ENCODE measurements at places on chromosomes 13 and 19.
A peak's percentile ranks its signal among the peaks of the same experiment; 100 is the strongest.

DNA sequence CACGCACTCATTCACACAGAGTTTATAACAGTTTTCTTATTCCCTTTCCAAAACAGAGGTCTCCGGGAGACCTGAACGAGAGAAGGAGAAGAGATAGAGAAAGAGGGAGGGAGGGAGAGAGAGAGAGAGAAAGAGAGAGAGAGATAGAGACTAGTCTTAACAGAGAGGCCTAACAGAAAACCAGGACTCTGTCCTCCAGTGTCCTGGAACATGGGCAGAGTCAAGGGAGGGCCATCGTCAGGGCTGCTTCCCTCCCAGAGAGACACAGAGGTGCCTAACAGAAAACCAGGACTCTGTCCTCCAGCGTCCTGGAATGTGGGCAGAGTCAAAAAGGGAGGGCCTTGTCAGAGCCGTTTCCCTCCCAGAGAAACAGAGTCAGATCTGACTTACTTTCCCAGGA, 78.7 kb downstream of the WTIP start:
- no peak for DNase-seq

DNA sequence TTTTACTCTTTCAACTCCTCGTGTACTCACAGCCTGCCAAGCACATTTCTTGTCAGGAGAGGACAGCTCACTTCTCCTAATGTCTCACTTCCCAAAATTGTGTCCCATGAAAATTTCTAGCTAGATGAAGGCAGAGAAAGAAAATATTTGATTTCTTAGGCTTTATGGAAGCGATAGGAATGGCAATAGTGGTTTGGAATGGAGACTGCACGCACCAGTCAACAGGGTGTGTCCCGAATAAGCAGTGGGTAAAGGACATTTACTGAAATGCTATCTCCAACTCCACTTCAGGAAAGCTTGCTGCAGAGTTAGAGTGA, 321 bp upstream of the ZNF222 start:
- no peak for DNase-seq

DNA sequence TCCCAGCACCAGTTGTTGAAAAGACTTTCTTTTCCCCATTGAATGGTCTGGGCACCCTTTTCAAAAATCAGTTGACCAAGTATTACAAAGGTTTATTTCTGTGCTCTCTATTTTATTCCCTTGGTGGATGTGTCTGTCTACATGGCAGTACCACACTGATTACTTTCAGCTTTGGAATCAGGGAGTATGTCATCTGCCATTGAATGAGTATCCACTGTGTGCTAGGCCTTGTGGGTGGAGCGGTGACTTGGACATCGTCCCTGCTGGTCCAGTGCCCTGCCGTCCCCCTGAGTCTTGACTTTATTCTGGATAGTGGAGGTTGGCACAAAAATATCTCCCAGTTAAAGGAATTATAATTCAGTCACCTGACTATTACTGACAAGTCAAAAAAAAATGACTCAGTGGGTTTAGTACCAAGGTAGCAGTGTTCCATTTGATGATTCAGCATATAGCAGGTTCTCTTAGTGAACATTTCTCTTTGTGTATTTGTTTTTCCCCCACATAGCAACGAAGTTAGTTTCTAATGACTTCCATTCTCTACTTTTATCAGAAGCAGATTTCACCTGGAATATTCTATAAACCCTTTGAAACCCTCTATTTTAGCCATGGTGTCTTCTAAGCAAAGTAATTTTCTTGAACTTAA, 3.9 kb downstream of the UPF3A start:
- DNase-seq, result no peak

- DNase-seq, result no peak
Measured at GRCh38 chr19:31517224-31518180, 168.3 kb upstream of the TSHZ3 start.

DNA sequence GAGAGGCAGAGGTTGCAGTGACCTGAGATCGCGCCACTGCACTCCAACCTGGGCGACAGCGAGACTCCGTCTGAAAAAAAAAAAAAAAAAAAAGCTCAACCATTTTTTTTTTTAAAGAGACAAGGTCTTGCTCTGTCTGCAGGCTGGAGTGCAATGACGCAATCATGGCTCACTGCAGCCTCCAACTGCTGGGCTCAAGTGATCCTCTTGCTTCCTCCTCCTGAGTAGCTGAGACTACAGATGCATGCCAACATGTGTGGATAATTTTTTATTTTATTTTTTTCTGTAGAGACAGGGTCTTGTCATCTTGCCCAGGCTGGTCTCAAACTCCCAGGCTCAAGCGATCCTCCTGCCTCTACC, 10.3 kb downstream of the EHD2 start:
- no peak for DNase-seq

GRCh38 chr19:50556282-50557008, 11.8 kb downstream of the LRRC4B start:
- DNase-seq, result peak; percentile 30

- DNase-seq, result no peak
Measured at GRCh38 chr19:44723299-44723951, 24.5 kb downstream of the CEACAM16 start.

- no peak for DNase-seq
Measured at GRCh38 chr19:787536-787935, 9.7 kb upstream of the PTBP1 start.

DNA sequence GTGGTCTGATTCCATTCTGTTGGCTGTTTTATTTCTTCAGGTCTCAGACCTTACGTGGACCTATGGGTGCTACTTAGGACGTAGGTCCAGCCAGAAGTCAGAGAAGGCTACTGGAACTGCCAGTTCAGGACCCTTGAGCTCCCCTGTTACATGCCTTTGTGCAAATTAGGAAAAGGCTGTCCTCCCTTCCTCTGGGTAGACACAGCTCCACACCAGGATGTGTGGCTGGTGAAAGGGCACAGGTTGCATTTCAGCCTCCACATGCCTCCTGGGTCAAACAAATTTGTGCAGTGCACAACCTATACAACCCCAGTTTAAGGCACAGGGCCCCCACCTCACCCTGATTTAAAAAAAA, 43.9 kb upstream of the MAP3K10 start:
- no peak for DNase-seq

DNA sequence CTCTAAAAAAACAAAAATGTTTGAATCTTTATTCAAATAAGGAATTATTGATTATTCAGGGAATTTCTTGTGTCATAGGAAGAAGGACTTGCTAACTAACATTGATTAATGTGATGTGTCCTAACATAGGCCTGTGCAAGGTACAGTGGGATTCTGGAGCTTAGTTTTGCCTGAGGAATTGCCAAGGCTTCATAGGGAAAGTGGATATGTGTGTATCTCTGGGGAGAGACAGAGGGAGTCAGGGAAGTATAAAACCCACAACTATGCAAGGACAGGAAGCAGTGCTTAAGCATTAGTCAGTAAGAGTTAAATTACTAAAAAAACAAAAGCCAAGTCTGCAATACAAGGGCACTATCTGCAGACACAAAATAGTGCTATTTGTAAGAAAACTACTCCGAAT, 59.6 kb downstream of the WDFY2 start:
- no peak for DNase-seq

DNA sequence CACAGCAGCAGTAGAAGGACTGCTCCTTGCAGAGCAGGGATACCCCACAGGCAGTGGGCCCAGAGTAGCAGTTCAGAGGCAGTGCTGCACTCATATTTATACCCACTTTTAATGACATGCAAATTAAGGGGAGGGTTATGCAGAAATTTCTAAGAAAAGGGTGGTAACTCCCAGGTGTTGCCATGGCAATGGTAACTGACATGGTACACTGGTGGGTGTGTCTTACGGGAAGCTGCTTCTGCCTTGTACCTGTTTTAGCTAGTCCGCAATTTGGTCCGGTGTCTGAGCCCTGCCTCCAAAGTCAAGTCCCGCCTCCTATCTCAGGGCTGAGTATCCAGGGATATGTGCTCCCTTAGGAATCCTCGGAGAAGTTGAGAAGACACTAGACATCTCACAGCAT, 79.2 kb upstream of the UQCRFS1 start:
- no peak for DNase-seq

GRCh38 chr13:31267126-31267784, 67.5 kb downstream of the B3GLCT start:
- no peak for DNase-seq

DNA sequence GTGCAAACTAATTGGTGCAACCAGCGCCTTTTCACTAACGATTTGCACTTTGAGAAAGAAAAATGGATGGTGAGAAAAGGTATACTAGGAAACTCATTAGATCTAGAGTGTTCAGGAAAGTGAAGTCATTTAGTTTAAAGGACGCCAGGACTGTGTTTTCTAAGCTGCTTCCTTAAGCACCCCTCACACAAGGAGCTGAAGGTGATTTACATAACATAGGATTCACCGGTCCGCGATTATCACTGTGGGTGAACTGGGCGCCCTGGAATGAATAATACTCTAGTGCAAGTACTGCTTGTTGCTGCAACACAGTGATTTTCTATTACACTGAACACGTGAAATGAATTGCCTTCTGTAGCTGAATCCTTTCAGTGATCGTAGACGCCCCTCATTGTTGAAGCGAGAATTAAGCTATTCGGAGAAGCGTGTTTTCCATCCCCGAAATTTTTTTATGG, 2.6 kb upstream of the MAB21L1 start:
- no peak for DNase-seq

GRCh38 chr13:33032037-33032625, 15.9 kb downstream of the KL start:
- no peak for DNase-seq

DNA sequence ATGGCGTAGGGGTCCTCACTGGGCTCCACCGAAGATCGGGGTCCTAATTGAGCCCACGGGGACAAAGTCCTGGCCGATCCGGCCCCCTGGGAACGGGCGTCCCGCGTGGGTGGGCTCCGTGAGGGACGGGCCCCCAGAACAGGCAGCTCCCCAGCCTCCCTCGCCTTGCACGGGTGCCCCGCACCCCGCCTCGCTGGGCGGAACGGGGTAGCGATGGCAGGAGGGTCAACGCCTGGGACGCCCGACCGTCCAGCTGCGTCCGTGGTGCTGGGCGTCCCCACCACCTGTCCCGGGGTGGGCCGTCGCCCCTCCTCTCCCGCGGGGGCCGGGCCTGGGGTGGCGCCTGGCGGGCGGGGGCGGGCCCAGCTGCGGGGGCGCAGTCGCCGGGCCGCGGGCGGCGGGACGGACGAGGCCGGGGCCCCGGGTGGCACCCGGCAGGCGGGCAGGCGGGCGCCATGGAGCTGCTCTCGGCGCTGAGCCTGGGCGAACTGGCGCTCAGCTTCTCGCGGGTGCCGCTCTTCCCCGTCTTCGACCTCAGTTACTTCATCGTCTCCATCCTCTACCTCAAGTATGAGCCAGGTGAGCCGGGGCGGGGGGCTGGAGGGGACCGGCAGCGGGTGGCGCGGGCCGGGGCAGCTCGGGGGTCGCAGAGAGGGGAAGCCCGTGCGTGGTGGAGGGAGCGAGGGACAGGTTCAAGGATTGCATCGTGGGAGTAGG, at the start of gene TMEM38A:
TSS of gene TMEM38A (plus strand) at position 377 of the 717 bp plus-strand sequence. CDS start at position 456, 79 bp downstream.
- peak; percentile 2 for DNase-seq

DNA sequence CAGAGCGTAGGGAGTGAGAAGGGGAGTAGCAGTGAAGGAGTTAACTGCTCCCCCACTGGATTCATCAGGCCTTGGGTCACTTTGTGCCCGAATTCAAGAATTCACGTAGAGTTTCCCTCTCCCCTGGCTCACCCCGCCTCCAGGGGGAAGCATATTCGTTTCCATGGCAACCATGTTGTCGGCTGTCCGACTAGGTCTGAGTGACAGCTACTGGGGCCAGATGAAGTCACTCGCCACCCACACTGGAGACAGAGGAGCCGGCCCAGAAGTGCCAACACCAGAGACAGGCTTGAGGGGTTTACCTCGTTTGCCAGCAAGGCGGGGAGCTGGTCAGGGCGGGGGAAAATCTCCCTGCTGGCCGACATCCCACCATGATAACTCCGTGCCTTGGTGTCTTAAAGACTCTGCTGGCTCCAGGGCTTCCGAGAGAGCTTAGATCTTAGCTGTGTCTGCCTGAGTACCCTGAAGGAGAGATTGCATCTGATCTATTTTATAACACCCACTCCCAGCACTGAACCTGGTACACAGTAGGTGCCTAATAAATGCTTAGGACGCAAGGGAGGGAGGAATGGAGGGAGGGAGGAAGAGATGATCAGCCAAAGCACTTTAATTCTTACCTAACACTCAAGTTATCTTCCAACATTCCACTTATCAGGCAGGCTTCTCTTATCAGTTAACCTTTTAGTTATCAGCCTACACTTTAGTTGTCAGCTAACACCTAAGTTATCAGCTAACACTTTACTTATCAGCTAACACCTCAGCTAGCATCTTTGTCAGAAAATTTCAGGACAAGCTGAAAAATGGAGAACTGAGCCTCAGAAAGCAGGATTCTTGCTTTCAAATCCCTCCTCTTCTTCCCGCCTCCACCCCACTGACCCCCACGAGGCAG, 57.2 kb upstream of the ZNRF4 start:
- DNase-seq, result no peak

DNA sequence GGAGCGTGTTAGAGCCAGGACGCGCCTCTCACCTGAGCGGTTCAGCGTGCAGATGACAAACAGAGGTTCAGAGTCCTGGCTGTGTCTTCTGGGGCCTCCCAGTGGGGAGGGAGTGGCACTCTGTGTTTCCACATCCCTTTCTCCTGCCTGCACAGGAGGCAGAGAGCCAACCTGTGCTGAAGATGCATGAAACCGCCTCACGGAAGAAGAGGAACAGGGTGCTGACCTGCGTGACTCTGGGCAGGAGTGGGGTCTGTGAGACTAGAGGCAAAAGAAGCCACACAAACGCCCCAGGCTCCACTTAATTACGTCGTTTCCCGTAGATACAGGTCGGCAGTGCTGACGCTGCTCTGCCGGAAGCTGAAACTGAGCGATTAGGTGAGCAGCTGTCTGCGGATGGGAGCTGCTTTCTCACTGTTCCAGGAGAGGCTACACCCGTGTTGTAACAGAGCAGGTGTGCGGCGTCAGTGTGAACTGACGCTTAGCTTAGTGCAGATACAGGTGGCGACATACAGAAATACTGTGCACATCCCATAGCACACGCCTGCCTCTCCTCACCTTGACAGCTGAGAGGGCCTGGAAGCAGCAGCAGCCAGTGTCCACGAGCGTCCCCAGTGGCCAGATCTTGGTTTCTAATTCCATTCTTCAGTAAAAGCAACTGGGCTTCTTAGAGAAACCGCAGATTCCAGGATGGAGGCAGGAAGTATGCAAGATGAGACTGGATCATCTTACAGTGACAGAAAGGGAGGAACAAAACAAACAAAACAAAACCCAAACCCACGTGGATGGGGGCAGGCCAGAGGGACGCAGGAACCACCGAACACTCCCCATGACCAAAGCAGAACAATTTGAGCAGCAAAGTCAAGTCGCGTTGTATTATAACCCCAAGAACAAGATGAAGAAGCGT, 37.7 kb upstream of the MCF2L start:
- peak; percentile 85 for DNase-seq

DNA sequence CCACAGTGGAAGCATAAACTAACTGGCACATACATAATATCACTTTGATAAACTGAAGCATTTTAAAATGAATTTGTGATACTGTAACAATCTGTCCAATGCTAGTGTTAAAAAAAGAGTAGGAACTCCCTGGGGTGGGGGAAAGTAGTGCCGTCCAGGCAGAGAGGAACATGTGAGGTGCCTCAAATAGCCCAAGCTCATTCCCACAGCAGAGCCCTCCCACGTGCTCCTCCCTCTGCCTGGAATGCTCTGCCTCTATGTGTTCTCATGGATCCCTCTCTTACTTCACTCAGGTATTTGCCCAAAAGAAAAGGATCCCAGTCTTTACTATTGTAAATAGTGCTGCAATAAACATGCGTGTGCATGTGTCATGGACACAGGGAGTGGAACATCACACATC, 188.1 kb downstream of the NHLRC3 start:
- no peak for DNase-seq
